C1 segment of cervical spinal cord (tissue), 14 donors: ENCODE measurements at places on chromosomes 4 and X.
A peak's percentile ranks its signal among the peaks of the same experiment; 100 is the strongest.

- no peak for DNase-seq
Observed at GRCh38 chr4:8048856-8049676, 109.4 kb upstream of the AFAP1 start.

DNA sequence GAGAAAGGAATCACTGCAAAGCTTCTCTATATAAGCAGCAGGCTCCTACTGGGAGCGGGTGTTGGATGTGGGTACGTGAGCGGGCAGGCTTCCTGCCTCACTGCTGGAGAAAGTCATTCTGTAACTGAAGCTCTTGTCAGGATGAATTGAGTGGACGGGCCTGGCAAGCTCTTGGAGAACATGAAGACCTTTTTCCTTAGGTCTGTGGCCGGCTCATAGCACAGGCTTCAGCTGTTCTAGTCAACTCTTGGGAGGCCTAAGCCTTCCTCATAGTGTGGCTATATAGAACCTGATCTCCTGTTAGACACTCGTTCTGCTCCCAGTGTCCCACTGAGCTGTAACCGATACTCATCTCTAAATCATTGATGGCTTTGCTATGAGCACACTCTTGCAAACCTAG, 108.2 kb upstream of the GPC4 start:
- no peak for DNase-seq

DNA sequence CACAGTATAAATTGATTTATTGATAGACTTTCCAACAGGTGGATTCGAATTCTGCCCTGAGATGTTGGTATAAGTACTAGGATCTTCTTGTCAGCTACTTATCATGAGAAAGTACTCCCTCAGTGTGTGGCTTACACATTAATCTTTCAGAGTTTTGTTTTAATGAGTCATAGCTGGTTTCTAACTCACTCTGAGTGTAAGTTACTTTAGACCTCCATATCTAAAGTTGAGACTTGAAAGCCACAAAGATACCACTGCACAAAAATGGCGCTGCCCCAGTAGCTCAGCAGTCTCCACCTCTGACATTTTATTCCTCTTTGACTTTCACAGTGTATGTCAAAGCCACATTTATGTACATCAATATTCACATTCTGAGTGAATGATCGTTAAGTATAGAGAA, 318.5 kb downstream of the ARAP2 start:
- DNase-seq = no peak

DNA sequence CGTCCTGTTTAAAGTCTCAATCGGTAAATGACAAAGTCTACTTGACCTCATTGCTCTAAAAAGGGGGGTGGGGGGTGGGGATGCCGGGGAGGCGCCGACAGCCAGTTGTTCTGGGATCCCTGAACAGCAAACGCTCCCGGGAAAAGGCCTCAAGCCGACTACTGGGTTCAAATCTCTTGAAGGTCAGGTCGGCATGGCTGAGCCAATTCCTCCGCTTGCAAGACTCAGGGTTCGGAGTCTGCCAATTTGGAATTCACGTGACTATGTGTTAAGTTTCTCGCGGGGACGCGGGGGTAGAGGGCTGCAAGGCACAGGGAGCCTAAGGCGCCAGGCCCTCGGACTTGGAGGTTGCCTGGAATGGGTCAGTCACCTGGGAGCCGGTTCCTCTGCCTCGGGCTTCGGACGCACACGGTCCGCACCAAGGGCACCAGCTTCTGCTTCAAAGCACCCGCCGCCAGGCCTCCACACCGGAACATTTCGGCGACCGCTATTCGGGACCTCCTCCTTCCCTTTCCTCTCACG, 399 bp downstream of the AIFM1 start:
- no peak for DNase-seq

DNA sequence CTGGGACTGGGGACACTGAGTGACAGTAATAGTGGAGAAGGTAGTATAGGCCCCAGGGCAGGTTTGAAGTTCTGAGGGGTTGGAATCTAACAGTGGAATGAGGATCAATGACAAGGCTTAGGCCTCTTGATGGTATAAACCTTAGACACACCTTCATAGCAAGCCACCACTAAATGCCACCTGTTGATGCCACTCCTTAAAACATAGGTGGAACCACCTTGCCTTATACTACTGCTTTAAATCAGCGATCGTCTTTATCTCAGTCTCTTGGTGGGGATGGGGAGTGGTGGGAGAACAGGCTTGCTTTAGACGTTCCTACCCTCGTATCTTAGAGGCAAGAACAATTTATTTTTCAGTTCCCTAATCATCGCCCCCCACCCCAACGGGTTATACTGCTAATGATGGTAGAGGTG, 1.2 kb downstream of the RAB33B start:
- no peak for DNase-seq

DNA sequence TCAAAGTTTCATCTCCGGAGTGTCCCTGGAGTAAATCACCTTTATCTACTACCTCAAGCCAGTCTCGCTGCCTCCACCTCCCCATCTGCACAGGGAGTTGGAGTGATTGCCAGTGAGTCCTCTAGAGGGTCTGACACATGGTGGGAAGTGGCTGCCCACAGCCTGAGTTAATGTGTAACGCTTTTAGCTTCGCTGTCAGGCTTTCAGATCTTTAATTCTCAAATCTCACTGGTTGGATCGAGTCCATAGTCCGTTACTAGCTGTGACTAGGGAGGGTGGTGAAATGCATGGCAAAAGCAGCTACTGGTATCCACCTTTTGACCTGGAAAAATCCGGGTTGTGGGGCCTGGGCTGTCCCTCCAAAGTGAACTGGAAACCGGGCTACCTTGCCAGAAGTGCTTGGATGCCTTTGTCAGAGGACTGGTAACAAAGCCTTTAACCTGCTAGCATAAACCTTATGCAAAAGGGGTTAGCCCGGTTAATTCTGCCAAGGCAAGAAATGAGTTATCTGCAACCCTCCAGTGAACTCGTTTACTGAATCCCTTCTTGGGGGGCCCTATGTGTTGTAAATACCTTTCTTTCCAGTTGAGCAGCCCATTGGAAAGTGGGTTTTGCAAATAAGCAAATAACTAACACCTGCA, 5.1 kb upstream of the WDR1 start:
- DNase-seq = no peak

DNA sequence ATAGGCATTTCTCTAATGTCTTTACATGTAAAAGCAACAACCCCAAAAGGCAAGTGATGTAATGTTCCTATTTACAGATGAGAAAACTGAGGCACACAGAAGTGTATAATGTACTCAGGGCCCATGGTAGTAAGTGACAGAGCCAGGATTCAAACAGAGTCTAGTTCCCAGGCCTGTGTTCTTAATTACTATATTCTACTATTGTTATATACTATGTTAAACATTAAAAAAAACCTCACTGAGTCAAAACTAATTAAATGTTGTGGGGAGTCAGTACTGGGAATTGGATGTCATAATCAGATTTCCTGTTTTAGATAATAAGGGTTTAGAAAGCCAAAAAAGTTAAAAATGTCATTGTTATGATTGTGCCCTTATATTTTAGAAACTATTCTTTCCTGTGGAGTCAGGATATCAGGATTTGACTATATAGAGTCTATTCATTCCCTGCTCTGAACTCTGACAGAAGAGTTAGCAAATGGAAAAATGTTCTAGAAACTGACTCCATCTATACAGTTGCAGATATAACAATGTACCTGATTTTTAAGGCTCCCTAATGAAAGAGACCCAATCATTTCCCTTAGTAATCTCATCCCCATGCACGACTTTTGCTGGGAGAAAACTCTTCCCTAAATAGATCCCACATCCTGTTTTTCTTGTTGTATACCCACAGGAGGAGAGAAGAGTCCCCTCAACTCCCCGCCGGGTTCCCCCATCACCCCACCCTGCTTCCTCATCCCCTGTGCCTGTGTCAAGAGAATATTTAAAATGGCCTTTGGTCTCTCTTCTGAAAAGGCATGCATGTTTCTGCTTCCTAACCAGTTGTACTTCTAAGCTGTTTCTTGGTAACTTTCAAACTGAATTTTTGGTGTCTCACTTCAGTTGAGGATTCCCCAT, 69.7 kb downstream of the REELD1 start:
- DNase-seq = no peak

- DNase-seq = no peak
Observed at GRCh38 chr4:126778348-126778747, 854.4 kb upstream of the INTU start.

- no peak for DNase-seq
Observed at GRCh38 chrX:101290957-101291603, at the start of gene TAF7L. TAF7L (minus strand) TSS chrX:101291334; CDS start chrX:101287543, 3,791 bp downstream.

DNA sequence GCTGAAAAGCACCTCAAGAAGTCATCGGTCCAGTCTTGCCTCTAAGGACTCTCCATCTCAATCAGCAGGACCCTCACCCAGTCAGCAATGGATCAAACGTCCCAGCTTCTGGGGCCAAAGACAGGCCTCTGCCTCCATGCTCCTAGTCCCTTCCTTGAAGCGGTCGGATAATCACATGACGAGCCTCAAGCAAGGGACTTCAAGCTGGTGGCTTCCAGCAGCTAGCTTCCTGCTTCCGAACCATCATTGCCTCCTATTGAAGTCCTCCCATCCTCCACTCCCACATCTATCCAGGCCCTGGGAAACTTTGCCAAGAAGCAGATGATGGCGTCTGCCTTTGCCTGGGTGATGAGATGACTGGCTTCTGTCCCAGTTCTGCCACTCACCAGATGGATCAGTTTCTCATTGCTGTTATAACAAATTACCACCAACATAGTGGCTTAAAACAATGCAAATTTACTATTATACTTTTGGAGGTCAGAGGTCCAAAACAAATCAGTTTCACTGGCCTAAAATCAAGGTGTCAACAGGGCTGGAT, 135.2 kb upstream of the MAMLD1 start:
- no peak for DNase-seq

DNA sequence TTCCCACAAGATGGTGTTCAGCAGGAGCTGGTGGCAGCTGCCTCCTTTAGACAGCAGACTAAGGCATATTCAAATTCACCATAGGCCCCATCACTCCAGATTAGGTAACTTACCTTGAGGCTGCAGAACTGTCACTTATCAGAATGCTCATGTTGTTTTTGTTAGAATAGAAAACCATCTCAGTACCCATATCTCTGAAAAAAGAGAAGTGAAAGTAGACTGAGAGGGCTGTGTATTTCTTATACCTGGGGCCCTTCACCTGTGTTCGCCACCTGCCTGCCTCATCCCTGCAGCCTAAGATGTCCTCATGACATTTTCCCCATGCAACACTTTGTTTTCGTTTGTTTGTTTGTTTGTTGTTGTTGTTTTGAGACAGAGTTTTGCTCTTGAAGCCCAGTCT, 32.9 kb upstream of the SPRY1 start:
- DNase-seq = no peak

- DNase-seq = no peak
Observed at GRCh38 chr4:157806184-157806583, 366.6 kb downstream of the GASK1B start.

DNA sequence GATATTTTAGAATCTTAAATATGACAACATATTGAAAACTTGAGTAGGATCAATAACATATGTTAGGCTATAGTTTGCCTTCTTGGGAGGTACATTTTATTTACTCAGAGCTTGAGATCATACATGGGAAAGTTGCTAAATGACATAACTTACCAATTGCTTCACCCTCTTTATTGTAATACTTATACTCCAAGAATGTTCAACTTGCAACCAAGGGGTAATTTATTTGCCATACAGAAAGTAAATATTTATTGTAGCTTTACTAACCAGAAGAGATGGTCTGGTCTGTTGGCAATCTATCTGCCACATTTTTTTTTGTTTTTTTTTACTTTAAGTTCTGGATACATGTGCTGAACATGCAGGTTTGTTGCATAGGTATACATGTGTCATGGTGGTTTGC, 426.6 kb downstream of the ARHGAP24 start:
- DNase-seq = no peak

DNA sequence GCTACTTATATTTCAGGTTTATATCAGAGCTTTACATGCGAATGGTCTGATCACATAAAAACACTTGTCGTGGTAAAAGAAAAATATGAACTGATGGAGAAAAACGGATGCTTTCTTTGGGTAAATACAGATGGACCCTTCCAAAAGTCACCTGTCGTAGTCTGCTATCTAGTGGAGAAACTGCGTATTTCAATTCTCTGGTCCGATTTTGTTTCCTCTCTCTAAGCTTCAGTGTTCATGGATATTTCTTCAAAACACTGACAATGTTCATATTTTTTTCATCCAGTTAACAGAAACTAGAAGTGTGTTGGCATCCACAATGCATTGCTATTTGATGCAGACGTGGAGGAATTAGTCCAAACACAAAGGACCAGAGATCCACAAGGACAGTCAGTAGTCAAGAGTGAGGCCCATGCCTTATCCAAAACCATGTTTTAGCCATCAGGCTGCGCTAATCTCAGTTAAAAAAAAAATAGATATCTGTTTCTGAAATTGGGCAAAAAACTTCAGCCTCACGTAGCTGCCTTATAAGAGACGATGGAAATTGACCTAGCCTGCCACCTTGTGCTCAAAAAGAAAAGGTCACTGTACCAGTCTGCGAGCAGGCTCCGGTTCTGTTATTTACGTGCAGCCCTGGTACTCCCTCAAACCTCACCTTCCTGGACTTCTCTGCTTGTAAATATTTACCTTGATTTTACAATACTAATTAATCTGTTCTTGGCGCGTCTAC, 16.0 kb downstream of the MEPE start:
- DNase-seq = peak; percentile 58

DNA sequence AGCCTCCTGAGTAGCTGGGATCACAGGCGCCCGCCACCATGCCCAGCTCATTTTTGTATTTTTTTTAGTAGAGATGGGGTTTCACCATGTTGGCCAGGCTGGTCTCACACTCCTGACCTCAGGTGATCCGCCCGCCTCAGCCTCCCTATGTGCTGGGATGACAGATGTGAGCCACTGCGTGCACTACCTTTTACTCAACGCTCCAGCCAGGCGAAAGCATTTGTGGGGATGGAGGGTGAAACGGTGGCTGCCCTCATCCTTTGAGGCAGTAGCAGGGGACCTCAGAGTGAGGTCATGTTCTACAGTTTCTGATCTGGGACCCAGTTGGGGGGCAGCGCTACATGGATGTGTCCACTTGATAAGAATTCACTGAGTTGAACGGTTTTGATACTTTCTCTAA, 65.8 kb upstream of the GPR78 start:
- DNase-seq = no peak

GRCh38 chr4:168618577-168619265, 121.9 kb downstream of the PALLD start:
- DNase-seq = no peak

DNA sequence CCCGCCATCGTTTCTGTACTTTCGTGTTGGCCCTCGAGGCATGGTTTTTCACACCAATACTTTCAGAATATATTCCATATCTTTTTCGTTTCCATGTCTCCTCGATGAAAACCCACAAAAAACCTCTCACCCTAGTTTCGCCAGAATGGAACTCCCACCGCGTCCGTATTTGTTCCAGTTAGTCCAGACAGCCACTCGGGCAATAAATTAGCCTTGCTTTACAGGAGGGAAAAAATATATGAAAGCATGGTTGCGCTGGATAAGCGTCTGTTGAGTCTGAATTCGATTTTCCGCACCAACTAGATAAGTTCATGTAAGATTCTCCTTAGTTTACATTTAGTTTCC, 550 bp upstream of the CHM start:
- DNase-seq = no peak
